Stomach (tissue), 19 donors: ENCODE measurements at places on chromosomes 11 and 22. TPM values are rescaled to one million over a fixed set of nuclear protein-coding genes. Genes with fewer than 3 reads are reported as not detected.

DNA sequence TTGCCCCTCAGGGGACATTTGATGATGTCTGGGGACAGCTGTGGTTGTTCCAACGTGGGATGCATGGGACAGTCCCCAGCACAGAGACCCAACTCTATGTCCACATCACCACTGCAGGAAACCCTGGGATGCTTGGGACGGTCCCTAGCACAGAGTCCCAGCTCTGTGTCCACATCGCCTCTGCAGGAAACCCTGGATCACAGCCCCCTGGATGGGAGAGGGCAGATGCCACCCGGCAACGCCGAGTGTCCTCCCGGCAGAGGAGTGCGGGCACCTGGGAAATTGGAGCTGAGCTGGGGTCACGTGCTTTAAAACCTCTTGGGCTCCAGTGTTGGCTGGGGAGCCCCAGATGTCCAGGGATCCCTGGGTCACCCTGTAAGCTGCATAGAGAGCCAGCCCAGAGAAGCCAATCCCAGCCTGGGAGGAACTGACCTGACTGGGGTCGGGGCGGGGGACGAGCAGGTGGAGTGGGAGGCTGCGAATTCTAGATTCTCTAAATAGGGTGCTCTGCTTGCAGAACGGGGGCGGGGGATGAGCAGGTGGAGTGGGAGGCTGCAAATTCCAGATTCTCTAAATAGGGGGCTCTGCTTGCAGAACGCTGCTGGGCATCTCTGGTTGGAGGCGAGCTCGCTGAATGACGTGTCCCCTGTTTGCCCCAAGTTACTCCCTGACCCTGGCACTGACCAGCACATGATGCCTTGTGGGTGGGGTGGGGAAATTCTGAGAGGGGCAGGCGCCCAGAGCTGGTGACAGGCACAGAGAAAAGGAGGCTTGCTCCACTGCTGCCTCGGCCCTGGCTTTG is 1197.8 kb downstream of the BRD1 start:
- no peak overlapping the region for H3K4me3 ChIP-seq
- H3K36me3 ChIP-seq = no peaks in the 10 kb centered on the region
- H3K27me3 ChIP-seq = peaks cover 3% of the 10 kb centered on the region
- no peak for DNase-seq

DNA sequence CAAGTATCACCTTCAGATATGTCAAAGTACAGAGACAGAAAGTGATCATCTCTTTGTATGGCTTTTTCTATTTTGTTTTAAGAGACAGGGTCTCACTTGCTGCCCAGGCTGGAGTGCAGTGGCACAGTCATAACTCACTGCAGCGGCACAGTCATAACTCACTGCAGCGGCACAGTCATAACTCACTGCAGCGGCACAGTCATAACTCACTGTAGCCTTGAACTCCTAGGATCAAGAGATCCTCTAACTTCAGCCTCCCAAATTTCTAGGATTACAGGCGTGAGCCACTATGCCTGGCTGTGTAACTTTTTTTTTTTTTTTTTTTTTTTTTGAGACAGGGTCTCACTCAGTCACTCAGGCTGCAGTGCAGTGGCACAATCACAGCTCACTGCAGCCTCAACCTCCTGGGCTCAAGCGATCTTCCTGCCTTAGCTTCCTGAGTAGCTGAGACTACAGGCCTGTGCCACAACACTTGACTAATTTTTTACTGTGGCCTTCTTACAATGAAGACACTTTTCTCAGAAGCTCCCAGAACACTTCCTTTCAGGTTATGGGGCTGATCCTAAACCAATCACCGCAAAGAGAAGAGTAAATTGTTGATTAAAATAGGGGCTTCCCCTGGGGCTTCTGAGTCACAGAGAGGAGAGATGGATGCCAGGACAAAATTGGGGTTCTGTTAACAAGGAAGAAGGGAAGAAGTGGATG is 9.0 kb upstream of the HIKESHI start:
- no peak for DNase-seq
- no peak overlapping the region for H3K4me3 ChIP-seq
- no peaks in the 10 kb centered on the region for H3K27me3 ChIP-seq

DNA sequence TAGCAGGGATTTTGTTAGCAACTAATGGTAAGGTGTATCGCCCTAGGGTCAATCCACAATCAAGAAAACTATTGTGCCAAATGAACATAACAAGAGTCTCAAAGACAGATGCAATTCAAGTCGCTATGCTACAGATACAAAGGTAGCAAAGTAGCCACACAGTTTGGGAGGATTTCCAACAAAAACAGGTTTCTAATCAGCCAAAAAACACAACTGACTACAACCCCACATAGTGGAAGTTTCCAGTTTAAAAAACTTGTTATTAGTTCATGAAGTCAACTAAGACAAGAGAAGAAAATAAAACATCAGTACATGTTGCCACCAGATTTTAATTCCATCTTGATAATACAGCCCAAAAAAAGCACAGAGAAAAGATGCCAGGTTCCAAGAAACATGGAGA is 38.0 kb downstream of the MYH9 start:
- no peak for DNase-seq
- no peak overlapping the region for H3K4me3 ChIP-seq
- H3K27ac ChIP-seq = peak overlapping the region; percentile 100

GRCh38 chr11:79102840-79103239 is 338.0 kb downstream of the TENM4 start:
- H3K27me3 ChIP-seq = no peaks in the 10 kb centered on the region
- H3K4me1 ChIP-seq = peaks cover 5% of the 10 kb centered on the region
- no peak overlapping the region for H3K27ac ChIP-seq
- H3K36me3 ChIP-seq = no peaks in the 10 kb centered on the region
- H3K4me3 ChIP-seq = no peak overlapping the region

Gene ACTN3
- not detected for polyA plus RNA-seq

Gene CNGA4
- polyA plus RNA-seq = not detected

DNA sequence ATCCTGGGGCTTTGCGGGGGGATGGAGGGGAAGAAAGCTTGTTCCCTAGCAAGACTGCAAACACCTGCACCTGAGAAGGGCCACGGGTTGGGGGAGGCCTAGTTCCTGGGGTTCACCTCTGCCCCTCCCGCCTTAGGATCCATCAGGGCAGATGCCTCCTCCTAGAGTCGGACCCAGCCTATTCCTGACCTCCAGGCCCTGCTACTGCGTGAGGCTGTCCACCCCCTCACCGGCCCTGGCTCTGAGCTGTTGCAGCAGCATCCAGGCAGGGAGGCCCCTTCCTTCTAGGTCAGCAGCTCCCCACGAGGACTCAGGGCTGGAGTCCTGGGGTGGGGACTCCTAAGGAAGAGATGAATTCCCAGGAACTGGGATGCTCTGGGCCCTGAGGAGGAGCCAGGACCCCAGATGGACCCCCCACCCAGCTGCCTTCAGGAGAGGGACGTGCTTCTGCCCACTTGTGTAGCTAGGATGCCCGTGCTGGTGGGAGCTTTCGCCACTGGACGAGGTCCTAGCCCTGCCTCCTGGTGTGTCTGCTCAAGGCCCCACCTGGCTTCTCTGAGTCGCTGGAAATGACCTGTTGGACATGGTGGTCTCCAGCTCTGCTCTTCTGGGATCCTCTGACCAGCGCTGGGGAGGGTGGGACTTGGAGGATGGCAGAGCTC is 10.3 kb downstream of the MRGPRF start:
- H3K36me3 ChIP-seq = peaks cover 32% of the 10 kb centered on the region
- H3K4me1 ChIP-seq = peaks cover 5% of the 10 kb centered on the region
- no peak for DNase-seq
- no peak overlapping the region for H3K4me3 ChIP-seq
- H3K27ac ChIP-seq = peak overlapping the region; percentile 94
- H3K27me3 ChIP-seq = no peaks in the 10 kb centered on the region

DNA sequence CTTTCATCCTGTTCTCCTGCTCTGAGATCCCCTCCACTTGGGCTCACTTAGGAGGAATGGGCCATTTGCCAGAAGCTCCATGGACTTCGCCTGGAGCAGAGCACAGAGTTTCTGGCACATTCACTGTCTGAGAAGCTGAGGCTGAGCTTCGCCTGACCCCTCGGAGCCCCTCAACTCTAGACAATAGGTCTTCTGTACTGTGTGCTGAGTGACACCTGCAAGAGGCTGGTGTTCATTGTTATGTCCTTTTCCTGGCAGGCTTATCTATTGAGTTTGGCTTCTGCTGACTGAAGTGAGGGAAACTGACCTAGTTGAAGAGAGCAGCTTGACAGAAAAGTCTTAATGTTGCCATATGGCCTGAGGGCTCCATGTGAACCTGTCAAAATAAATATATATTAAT is 124.3 kb downstream of the EHF start:
- H3K4me3 ChIP-seq = no peak overlapping the region
- H3K27ac ChIP-seq = no peak overlapping the region
- peaks cover 15% of the 10 kb centered on the region for H3K4me1 ChIP-seq
- peak; percentile 31 for DNase-seq
- H3K36me3 ChIP-seq = no peaks in the 10 kb centered on the region

Gene KRTAP5-10
- polyA plus RNA-seq = not detected

- no peak for DNase-seq
- H3K36me3 ChIP-seq = no peaks in the 10 kb centered on the region
- H3K4me3 ChIP-seq = no peak overlapping the region
- H3K27ac ChIP-seq = no peak overlapping the region
Observed at GRCh38 chr11:35012467-35013191, 96.2 kb downstream of the PDHX start.

GRCh38 chr11:65862941-65863888 is 3.0 kb downstream of the MUS81 start:
- no peak for DNase-seq
- no peaks in the 10 kb centered on the region for H3K27me3 ChIP-seq
- peaks cover 13% of the 10 kb centered on the region for H3K4me1 ChIP-seq

- peak overlapping the region; percentile 41 for H3K4me3 ChIP-seq
- no peaks in the 10 kb centered on the region for H3K27me3 ChIP-seq
- H3K36me3 ChIP-seq = no peaks in the 10 kb centered on the region
- H3K4me1 ChIP-seq = peaks cover 66% of the 10 kb centered on the region
- DNase-seq = no peak
- peak overlapping the region; percentile 78 for H3K27ac ChIP-seq
Observed at GRCh38 chr11:1871531-1871930, 18.6 kb downstream of the LSP1 start.

GRCh38 chr11:3803726-3804495 is 4.4 kb upstream of the PGAP2 start:
- H3K27me3 ChIP-seq = no peaks in the 10 kb centered on the region
- no peaks in the 10 kb centered on the region for H3K36me3 ChIP-seq
- no peak for DNase-seq
- no peak overlapping the region for H3K27ac ChIP-seq

Gene NDUFA6
- polyA plus RNA-seq = 143 TPM

GRCh38 chr11:8604078-8604723 is 10.2 kb upstream of the STK33 start:
- H3K27ac ChIP-seq = peak overlapping the region; percentile 82
- H3K36me3 ChIP-seq = no peaks in the 10 kb centered on the region
- peak; percentile 58 for DNase-seq
- no peaks in the 10 kb centered on the region for H3K27me3 ChIP-seq
- no peak overlapping the region for H3K4me3 ChIP-seq

DNA sequence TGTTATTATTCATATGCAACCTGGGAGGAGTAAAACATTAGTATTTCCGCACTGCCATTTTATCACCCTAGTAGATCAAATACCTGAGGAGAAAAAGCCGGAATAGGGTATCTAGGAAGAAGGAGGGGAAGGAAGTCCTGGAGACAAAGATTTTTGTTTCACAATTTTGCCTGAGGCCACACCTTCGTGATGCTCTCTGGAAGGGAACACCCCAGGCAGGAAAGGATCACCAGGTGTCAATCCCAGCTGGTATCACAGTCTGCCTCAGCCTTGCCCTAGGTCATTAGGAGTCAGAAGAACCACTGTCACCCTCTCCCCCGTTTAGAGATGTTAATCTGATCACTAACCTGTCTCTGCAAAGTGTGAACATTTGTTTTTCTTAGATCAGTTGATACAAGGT is 35.4 kb upstream of the IGSF9B start:
- no peak for DNase-seq
- no peak overlapping the region for H3K4me3 ChIP-seq
- H3K4me1 ChIP-seq = no peaks in the 10 kb centered on the region
- H3K27ac ChIP-seq = no peak overlapping the region

Gene OR5P2
- not detected for polyA plus RNA-seq

Gene ZNF215
- 0.46 TPM for polyA plus RNA-seq

- H3K36me3 ChIP-seq = no peaks in the 10 kb centered on the region
- H3K27me3 ChIP-seq = no peaks in the 10 kb centered on the region
- H3K4me1 ChIP-seq = no peaks in the 10 kb centered on the region
- peak within 1 kb of the TSS; percentile 42 for H3K27ac ChIP-seq
- DNase-seq = peak; percentile 26
Observed at GRCh38 chr11:118343981-118344515, at the start of gene CD3G. TSS of gene CD3G (plus strand) at chr11:118344344. CDS start at chr11:118344424, 80 bp downstream.

Gene RAC2
- polyA plus RNA-seq = 22.8 TPM

GRCh38 chr11:73478737-73479347 is 102.6 kb downstream of the RELT start:
- H3K36me3 ChIP-seq = no peaks in the 10 kb centered on the region
- H3K27me3 ChIP-seq = no peaks in the 10 kb centered on the region
- H3K4me3 ChIP-seq = no peak overlapping the region
- no peak overlapping the region for H3K27ac ChIP-seq

GRCh38 chr11:86773513-86774252 is 26.7 kb upstream of the PRSS23 start:
- no peak overlapping the region for H3K27ac ChIP-seq
- DNase-seq = no peak

Gene SLC15A3
- polyA plus RNA-seq = 25.8 TPM

GRCh38 chr22:43976861-43977795 is 21.9 kb downstream of the SAMM50 start:
- no peak overlapping the region for H3K27ac ChIP-seq
- H3K4me3 ChIP-seq = no peak overlapping the region
- DNase-seq = no peak
- no peaks in the 10 kb centered on the region for H3K4me1 ChIP-seq
- no peaks in the 10 kb centered on the region for H3K27me3 ChIP-seq
- peaks cover 100% of the 10 kb centered on the region for H3K36me3 ChIP-seq
